ENCODE measurements at places on chromosomes 3 and 15.

- DNase-seq, result no peak
These were observed 327.0 kb upstream of the SEMA6D start for GRCh38 chr15:47390208-47390765.

- DNase-seq, result peak; percentile 24
These were observed 691 bp downstream of the MAP2K1 start for GRCh38 chr15:66387163-66388042.

GRCh38 chr3:126050626-126051025, 33.3 kb downstream of the SLC41A3 start:
- no peak for DNase-seq

GRCh38 chr15:91342097-91342496, 242.0 kb downstream of the SV2B start:
- no peak for DNase-seq

DNA sequence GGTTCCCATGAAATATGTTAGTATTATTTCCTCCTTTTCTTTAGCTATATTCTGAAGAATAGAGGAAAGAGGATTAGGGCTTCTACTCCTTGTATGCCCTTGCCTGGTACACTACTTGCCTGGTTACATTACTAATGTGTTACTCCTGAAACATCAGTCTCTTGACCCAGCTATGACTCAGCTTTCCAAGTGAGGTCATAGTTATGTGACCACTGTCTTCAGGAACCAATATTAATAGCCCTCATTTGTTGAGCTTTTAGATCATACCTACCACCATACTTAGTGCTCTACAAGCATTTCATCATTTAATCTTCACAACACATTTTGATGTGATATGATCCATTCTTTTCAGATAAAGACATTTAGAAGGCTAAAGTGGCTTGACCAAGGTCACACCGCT, 60.3 kb downstream of the CMSS1 start:
- no peak for DNase-seq

GRCh38 chr3:16150285-16150684, 24.2 kb upstream of the GALNT15 start:
- no peak for DNase-seq

- DNase-seq, result no peak
These were observed 36.6 kb downstream of the CPN2 start for GRCh38 chr3:194314388-194315068.

DNA sequence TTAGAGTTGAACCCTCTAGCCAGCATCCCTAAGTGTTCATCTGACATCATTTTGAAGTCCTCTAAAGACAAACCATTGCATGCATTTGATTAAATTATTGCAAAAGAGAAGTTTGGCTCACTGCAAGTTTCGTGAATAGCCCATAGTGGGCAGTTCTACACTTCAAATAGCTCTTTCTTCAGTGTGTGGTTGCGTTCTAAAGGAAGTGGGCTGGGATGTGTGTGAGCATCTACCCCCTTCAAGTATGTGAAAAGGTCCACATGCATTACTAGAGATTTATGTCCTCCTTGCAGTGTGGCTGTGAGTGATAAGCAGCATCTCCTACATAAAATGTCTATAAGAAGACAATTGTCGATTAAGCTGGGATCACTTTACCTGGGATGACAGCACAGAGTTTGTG, 54.6 kb downstream of the SST start:
- DNase-seq, result no peak

GRCh38 chr3:179323197-179324110, 623 bp downstream of the ZNF639 start:
- DNase-seq, result peak; percentile 35

DNA sequence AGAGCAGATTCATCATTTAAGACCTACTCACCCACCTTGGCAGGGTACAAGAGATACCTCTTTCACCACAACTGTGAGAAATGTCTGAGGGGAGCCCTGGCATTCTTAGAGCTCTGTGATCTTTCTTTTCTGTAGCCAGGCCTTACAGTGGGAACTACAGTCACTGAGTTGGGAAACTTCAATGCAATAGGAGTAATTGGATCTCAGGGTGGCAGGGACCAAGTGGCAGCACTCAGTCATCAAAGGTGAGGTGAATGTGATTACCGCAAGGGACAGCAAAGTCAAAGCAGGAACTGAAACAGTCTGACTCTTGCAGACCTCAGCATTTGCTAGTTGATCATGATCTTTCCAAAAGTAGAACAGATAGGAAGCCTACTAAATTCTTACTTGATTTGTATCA, 7.2 kb upstream of the MCF2L2 start:
- DNase-seq, result no peak

- DNase-seq, result no peak
These were observed 59.5 kb upstream of the PLXNA1 start for GRCh38 chr3:126923423-126923822.

GRCh38 chr15:90889313-90889730, 5.0 kb downstream of the FES start:
- DNase-seq, result no peak

DNA sequence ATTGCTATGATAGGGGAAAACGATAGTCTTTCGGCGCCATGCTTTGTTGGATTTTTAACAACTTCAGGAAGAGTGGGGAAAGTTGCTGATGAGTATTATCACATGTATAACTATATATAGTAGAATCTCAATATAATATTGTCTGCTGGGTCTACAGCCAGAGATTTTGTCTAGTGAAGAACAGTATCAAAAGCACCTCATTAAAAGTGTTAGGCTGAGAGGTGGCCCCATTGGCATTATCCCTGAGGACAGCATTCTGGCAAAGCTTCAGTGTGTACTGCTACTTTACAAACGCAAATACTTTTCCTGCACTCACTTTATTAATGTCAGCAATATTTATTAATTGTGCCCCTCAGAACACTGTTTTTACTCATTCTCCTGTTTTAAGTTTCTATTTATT, 11.8 kb downstream of the QTRT2 start:
- DNase-seq, result no peak

DNA sequence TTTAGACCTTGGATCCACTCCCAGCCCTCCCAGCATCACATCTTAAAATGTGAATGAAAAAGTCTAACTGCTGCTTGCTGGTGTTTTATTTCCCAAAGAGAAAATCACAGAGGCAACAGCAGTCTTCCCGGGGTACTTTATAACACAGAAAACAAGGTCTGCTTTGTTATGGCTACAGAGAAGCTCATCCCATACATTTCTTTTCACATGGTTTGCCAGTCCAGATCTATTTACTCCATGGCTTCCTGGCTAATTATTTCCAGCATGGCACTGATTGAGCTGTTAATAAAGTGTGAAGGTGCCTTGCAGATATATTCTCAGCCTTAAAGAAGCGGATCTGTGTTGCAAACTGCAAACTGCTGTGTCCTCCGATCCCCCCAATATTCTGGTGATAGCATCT, 466.1 kb upstream of the CFAP20DC start:
- no peak for DNase-seq

- DNase-seq, result no peak
These were observed 795.6 kb upstream of the CFAP20DC start for GRCh38 chr3:59845386-59845785.

DNA sequence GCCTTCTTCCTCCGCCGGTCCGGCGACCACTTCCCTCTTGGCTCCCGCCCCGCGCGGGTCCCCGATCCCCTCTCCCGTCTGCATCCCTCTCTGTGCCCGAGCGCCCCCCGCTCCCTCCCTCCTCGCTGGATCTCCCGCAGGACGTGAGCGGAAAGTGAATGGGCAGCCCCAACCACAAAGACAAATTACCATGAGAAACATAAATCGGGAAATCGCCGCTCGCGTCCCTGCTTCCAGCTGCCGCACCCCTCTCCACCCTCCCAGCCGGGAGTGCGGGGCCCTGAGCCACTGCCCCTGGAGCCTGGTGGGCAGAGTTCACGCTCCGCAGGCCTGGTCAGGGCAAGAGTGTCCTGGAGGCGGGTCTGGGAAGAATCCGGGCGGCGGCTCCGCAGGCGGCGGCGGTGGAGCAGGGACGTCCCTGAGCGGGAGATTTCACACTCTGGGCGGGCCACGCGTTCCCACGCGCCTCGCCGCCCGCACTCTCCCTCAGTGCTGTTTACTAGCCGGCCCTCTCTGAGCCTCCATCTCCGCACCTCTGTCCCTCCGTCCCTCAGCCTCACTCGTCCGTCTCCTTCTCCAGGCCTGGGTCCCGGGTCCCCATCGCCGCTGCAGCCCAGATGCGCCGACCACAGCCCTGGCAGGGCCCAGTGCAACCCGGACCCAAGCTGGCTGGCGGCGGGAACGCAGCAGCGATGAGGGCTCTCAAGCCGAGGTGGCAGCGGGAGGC, 835 bp downstream of the SEMA5B start:
- peak; percentile 20 for DNase-seq

GRCh38 chr3:58008141-58009025, at the start of gene FLNB:
Gene FLNB (plus strand): TSS chr3:58008422. CDS start chr3:58008565, 143 bp downstream.
- peak; percentile 77 for DNase-seq

DNA sequence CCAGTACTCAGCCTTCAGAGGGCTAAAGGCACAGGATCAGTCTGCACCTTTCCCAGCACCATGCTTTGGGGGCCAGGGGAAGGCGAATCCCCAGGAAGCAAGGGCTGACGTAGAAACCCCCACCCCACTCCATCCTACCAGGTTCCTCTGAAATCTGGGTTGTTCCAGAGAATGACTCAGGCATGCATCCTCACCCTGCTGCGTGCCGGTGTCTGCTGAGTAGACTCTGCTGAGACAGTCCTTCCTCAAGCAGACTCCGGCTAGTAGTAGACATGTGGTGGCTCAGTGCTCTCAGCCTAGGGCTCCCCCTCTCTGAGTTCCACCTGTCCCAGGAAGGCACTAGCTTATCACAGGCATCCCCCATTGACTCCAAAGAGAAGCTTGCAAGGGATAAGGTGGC, 9.0 kb downstream of the TMEM43 start:
- no peak for DNase-seq

DNA sequence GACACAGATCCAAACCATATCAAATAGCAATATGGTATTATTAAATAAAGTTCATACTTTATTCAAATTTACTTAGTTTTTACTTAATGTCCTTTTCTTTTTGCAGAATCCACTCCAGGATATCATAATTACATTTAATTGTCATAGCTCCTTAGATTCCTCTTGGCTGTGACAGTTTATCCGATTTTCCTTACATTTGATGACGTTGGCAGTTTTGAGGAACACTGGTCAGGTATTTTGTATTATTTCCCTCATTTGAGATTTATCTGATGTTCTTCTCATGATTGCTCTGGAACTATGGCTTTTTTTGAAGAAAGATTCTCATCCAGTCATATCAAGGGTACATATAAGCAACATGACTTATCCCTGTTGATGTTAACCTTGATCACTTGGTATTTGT, 198.3 kb upstream of the STAC start:
- no peak for DNase-seq

DNA sequence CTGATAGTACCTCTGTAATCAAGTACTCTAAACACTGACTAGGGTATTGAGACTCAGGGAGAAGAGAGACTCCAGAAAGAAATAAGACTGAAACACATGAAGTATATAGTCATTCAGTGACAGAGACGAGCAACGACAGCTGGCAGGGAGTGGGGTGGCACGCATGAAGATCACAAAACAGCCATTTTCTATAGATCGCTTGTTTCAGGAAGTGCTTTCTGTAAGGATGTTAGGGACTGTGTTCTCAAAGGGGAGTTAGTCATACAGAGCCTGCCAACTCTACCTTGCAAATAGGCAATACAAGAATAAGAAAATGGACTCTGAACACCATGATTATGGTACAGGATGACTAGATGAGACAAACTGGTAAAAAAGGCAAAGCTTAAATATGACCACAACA, 139.5 kb downstream of the TBL1XR1 start:
- no peak for DNase-seq

GRCh38 chr15:87500240-87500639, 756.3 kb downstream of the NTRK3 start:
- DNase-seq, result no peak

DNA sequence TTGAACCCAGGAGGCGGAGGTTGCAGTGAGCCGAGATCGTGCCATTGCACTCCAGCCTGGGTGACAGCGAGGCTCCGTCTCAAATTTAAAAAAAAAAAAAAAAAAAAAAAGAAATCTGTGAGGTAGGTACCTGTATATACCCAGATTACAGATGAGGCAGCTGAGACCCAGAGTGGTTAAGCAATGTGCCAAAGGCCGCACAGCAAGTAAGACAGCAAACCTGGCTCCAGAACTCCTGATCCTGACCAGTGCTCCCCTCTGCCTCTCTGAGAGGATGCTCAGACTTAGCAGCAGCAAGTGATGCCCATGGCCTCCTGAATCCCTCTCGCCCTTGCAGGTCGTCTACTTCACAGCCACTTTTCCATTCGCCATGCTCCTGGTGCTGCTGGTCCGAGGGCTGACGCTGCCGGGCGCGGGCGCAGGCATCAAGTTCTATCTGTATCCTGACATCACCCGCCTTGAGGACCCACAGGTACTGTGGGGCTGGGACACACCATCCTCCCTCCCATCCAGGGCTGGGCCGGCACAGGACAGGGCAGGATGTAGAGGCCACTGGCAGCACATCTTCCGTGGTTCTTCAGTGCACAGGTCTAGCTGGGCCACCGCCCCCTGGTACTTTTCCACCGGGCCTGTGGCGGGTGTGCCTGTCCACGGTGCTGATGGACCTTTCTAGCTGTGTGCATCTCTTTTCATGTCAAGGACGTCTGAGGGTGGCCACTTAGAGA, 63.9 kb downstream of the SLC6A6 start:
- DNase-seq, result no peak

DNA sequence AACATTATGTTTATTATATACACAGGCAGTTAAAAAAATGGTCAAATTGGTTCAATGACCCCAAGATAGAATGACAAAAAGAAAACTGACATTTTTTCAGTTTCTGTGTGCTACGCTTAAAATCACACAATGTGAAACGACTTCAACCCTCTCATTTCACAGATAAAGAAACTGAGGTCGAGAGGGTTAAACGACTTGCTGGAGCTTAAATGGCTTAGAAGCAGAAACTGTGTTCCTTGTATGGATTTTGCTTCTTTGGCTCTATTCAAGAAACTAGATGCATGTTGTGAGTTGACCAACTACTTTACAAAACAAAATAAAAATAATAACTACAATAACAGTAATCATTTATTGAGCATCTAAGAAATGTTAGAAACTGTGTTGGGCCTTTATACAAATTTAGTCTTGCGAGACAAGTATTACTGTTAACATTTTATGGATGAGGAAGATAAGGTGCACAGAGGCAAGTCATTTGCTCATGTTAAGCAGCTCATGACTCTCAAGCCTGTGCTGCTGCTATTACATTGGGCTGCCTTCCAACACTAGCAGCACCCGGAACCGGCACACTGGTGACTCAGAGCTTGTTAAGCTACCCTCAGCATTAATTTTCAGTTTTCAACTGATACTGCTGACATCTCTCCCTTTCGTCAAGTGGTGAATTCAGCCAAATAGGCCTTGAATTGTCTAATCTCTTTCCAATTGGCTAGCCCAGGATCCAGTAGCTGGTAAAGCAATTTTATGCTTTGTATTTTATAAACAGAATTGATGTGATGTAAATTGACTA, 487.6 kb downstream of the NAALADL2 start:
- no peak for DNase-seq

DNA sequence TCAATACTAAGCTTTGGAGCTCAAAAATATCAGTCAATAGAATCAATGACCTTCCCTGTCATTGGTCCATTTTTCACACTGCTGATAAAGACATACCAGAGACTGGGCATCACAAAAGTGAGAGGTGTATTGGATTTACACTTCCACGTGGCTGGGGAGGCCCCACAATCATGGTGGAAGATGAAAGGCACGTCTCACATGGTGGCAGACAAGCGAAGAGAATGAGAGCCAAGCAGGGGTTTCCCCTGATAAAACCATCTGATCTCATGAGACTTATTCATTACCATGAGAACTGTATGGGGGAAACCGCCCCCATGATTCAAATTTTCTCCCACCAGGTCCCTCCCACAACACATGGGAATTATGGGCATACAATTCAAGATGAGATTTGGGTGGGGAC, 81.9 kb downstream of the ANXA2 start:
- DNase-seq, result no peak
